ENCODE measurements at places on chromosomes 4 and X.

- no peak for DNase-seq
Measured at GRCh38 chrX:96985046-96985445, 101.3 kb downstream of the RPA4 start.

GRCh38 chr4:15110120-15110571 lies 107.9 kb downstream of the CPEB2 start:
- no peak for DNase-seq

- no peak for DNase-seq
Measured at GRCh38 chr4:143076723-143077122, 108.0 kb upstream of the USP38 start.

DNA sequence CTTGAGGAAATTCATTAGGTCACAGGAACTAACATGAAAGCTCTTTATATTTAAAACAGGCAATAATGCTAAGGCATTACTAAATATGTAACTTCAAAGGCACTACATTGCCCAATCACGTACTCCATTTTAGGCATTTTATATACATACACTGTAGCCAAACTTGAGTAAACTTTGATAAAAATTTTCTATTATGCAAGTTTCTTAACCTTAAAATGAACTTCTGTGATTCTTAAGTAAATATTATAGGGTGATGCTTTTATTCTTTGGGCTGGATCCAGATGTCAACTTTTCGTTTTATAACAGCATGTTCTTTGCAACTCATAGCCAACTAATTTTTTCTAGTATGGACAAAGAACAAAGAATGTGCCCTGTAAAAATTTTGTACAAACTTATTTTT lies 28.3 kb upstream of the MAP9 start:
- no peak for DNase-seq

DNA sequence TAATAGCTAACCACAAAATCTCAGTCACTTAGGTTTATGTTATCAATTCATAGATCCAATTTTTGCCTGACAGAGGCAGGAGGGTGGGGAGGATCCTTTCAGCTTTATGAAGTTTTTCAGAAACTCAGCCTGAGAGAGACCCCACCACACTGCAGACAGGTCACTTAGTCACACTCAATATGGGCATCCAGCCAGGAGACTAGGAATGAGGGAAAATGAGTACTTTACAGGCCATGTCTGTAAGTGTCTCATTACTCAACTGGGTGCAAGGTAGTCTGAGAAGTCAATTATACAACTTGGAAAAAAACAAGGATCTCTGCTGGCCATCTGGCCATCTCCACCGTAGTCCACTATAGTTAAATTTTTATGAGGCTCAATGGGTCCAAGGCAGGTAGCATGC lies 365.9 kb downstream of the INPP4B start:
- peak; percentile 47 for DNase-seq

- no peak for DNase-seq
Measured at GRCh38 chr4:112818594-112818965, 181.6 kb downstream of the LARP7 start.

- DNase-seq = no peak
Measured at GRCh38 chr4:32455231-32455630, 1735.1 kb downstream of the PCDH7 start.

- DNase-seq = no peak
Measured at GRCh38 chr4:71593311-71593710, 190.6 kb downstream of the GC start.

DNA sequence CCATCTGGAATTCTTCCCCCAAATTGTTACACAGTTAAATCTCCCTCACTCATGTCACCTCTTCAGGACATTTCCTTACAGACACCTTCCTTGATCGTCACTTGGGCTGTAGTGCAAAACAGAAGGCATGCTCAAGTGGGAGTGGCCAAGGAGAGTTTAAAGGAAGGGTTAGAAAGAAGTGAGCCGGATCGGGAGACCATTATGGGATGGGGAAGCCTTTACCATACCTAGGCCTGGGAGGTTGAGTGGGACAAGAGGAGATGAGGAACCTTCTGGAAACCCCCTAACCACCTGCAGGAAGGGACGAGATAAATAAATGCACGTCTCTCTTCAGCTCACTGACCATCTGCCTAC lies 102.7 kb downstream of the UCHL1 start:
- DNase-seq = no peak

GRCh38 chr4:120472447-120473131 lies 405.9 kb upstream of the MAD2L1 start:
- no peak for DNase-seq

GRCh38 chr4:174553031-174553430 lies 30.7 kb upstream of the HPGD start:
- no peak for DNase-seq

DNA sequence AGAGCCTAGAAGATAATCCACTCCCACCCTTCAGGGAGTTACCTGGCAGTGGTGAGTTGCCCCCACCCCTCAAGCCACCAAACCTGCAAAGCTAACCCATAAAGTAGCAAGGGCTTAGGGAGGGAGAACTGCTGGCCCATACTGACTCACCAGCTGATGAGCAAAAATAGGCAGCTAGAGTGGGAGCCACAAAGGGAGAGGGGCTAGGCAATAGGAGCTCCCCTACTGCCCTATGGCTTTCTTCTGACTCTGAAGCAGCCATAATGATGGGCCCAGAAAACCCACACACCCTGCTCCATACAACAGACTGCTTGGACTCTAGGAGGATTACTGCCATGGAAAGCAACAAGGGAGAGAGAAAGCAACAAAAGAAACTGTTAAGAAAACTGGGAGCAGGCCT lies 8.0 kb downstream of the SNX12 start:
- no peak for DNase-seq

DNA sequence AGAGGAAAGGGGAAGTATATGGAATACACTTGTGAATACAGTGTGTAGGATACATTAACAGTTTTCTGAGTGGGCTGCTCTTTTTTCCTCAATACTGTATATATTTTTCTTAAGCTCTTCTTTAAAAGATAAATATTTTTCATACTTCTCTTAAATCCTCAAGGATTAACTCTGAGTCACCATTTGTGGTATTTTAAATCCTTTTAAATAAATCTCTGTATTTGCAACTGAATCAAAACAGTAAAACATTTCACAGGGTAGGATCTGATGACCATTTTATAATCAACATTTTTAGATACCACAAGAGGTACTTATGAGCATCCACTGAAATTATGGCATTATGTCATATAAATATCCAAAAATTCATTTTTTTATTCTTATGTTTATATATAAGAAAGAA lies 87.6 kb downstream of the GAB1 start:
- DNase-seq = peak; percentile 20

GRCh38 chr4:69524706-69525105 lies 29.0 kb upstream of the UGT2B4 start:
- DNase-seq = no peak

GRCh38 chrX:87727620-87728019 lies 210.0 kb downstream of the KLHL4 start:
- no peak for DNase-seq
